Activated T-cell treated with anti-CD3 and anti-CD28 coated beads, Interleukin-2, amount 50 U/mL, for 48 hours (primary cell): ENCODE measurements at places on chromosomes 4 and X.

DNA sequence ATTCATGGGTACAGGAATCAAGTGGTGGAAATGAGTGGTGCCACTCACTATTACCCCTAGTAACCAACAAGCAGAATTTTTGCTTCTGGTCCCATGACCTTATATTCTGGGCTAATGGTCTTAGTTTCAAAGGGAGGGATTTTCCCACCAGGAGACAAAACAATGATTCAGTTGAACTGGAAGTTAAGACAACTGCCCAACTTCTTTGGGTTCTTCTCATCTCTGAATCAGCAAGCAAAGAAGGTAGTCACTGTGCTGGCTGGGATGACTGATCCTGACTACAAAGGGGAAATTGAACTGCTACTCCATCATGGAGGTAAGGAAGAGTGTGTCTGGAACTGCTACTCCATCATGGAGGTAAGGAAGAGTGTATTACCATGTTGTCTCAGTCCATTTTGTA lies 87.2 kb downstream of the IL13RA2 start:
- no peak for DNase-seq

- no peak for DNase-seq
These were observed 90.8 kb downstream of the PPP2R2C start for GRCh38 chr4:6381571-6382123.

GRCh38 chr4:87423317-87424098 lies 1.1 kb downstream of the NUDT9 start:
- DNase-seq, result no peak

GRCh38 chrX:129798888-129799287 lies 19.1 kb downstream of the SASH3 start:
- peak; percentile 66 for DNase-seq

DNA sequence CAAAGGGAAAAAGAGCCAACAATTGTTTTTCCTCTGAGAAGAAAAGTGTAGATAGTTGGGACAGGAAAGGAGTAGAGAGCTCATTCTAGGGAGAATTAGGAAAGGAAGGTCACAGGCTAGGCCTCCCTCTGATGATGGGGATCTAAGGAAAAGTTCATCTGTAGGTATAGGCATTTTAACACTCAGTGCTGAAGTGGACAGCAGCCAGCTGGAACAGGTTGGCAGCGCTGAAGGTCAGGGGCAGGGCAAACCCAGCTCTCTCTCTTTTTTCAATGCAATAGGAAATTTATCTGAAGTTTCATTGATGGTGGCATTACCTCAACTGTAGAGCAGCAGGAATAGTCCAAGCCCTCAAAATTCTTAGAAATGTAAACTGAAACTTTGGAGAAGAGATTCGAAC lies 98.5 kb upstream of the ETNPPL start:
- DNase-seq, result no peak

DNA sequence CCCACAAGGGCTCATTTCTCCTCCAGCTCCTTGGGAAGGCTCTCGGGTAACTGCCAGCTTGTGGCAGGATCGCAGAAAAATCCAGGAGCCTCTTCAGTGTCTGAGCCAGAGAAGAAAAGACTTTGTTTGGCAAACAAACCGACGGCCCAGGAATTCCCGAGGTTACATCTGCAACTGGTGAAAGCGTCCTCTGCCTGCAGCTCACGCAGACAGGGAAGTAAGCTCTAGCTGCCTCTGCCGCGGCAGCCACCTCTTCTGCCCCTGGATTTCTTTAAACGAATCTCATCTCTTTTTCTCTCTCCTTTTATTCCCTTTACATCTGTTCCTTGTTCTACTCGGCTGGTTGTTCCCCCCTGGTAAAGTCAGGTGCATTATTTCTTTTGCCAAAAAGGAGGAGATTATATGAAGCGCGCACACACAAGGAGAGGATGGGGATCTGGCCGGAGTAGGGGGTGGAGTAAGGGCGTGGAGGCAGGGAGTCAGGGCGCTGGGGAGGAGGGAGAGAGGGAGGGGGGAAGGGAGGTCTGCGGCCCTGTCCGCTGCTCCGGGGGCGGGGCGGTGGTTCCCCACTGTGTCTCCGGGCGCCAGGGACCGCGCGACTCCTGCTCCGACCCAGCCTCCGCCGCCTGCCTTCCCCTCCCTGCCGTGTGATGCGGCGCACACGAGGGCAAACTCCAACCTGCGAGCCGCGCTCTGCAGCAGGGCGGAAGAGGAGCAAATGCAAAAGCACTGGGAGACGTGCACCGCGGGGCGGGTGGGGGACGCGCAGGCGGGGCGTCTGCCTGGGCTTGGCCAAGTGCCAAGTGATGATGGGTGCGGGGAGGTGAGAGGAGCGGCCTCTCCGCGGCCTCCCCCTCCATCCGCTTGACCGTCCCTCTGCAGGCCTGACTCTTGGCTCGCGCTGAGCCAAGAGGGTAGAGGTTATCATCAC lies at the start of gene DCHS2:
Gene DCHS2, minus strand, starts transcription at position 459 of the 931 bp plus-strand sequence. Its CDS starts 444 bp downstream, at position 15.
- peak; percentile 24 for DNase-seq

DNA sequence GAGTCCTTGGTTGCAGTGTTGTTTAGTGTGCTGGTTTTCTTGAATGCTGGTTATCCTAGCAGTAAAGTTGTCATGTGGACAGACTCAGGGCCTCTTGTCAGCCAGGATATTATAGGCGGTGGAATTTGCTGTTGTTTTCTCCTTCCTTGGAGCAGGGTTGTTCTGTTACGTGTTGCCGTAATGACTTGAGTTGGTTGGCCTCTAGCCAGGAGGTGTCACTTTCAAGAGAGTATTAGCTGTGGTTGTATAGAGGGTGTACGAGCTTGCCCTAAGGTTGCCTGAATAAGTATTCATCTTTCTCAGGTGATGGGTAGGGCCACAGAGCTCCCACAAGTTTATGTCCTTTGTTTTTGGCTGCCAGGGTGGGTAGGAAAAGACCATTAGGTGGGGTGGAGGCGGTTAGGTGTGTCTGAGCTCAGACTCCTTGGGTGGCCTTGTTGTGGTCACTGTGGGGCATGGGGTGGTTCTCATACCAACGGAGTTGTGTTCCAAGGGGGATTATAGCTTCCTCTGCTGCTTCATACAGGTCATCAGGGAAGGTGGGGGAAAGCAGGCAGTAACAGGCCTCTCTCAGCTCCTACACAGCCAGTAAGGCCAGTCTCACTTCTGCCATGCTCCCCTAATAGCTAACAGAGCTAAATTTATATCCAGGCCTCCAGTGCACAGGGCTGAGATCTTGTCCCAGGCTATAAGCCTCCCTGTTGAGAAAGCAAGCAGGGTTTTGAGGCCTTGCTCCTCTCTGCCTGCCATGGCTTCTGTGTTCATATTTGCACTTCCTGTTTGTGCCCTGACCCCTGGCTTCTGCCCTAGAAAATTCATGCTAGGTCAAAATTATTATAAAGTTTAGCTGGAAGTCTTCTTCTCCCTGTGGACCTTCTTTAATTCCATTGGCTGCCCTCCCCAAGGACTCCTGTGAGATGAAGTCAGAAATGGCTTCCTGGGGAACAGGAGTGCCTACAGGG lies 594.7 kb downstream of the RAPGEF2 start:
- no peak for DNase-seq

DNA sequence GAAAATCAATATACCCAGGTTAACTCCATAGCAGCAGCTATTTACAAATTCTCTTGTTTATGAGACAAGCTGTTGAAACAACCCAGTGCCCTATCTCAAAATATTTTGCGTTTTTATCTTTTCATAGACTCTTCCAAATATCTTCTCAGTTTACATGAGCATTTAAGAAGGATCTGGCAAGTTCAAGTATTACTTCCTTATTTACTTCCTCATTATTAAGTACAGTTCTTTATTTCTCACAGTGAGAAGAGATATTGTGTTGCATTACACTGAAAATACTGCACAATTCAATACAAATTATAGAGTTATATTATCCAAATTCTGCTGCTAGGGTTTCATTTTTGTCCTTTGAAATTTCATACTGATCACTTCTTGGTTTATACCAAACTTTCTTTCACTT lies 43.6 kb upstream of the UCP1 start:
- no peak for DNase-seq

GRCh38 chrX:150736475-150736874 lies 43.3 kb downstream of the MTMR1 start:
- DNase-seq, result no peak

DNA sequence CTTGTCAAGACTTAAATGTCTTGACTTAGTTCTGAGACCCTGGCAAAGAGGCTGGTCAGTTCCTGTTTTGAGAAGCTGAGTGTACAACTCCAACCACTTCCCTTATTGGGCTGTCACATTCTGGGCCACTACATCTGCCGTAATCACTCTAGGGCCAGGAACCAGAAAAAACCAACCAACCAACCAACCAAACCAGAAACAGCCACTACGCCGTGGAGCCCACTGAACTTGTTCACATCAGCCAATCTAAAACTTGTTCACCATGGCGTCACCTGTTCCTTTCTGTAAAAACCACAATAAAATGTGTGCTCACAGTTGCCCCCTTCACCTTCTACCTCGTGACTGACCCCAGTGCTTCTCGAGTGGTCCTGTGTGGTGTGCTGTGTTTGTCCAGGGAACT lies 107.3 kb downstream of the JADE1 start:
- no peak for DNase-seq

DNA sequence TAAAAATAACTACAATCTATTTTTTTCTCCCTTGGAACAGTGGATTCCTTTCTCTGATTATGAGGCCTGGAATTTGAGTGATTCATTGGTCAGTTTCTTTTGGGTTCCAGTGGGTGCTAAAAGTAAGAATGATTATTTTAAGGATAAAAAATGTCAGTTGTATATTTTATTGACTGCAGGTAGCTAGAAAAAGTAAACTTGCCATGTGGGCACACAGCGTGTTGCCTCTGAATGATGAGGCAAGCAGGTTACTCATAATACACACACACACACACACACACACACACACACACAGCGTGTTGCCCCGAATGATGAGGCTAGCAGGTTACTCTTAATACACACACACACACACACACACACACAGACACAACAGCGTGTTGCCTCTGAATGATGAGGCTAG lies 13.8 kb downstream of the GALNT7 start:
- DNase-seq, result no peak

DNA sequence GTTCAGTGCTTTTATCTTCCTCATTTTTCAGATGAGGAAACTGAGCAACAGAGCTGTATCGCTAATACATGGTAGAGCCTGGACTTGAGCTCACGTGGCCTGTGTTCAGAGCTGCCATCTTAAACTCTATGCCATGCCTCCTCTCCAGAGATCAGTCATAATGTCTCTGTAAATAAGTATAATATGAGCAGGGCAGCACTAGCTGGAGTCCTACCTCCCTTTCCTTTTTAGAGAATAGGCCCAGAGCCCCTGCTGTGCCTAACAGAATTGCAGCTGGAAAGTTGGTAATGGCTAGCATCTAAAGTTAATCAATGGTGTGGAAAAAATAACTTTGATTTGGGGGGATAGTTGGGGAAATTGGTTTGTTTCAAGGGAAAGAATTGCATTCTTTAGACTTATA lies 20.4 kb downstream of the CASP6 start:
- no peak for DNase-seq

- no peak for DNase-seq
These were observed 62.5 kb downstream of the RGS12 start for GRCh38 chr4:3355266-3355748.

DNA sequence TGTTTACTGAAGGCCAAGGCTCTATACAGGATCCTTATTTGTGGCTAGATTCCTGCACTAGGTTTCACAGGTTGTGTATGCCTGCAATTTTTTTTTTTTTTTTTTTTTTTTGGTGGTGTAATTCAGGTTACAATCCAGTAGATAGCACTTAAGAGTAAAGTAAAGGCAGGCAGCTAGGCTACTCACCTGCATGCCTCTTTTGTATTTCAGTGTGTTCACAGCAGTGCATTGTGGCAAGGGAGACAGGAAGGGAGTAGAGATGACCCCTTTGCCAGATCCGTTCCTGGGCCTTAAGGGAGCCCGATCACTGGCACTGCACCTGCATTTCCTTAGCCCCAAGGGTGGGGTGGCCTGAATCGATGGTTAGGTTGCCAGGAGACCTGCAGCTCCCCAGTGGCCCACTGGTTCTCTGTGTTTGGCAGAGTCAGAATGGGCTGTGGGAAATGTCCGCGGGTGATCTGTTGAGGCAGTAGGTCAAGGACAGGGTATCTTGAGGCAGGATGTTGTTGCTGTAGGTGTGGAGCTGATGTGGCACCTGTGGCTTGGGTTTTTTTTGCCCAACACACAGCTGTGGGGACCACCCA lies 374.9 kb upstream of the AADAT start:
- DNase-seq, result no peak

DNA sequence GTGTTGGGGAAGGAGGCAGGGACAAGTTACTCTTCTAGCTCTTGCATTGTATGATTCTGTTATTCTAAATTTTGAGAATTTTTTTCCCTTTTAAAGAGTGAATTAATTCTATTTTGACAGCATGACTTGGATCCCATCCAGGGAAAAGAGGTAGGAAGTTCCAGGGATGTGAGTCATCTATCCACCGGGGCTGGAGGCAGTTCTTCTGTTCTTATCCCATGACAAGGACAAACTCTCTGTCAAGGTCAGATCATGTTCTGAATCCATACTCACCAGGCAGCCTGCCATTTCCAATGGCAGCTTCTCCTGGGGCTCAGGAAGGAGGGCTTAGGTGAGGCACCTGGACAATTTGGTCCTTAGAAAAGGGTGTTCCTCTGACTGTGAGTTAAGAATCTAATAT lies 132.0 kb upstream of the MED14 start:
- no peak for DNase-seq

DNA sequence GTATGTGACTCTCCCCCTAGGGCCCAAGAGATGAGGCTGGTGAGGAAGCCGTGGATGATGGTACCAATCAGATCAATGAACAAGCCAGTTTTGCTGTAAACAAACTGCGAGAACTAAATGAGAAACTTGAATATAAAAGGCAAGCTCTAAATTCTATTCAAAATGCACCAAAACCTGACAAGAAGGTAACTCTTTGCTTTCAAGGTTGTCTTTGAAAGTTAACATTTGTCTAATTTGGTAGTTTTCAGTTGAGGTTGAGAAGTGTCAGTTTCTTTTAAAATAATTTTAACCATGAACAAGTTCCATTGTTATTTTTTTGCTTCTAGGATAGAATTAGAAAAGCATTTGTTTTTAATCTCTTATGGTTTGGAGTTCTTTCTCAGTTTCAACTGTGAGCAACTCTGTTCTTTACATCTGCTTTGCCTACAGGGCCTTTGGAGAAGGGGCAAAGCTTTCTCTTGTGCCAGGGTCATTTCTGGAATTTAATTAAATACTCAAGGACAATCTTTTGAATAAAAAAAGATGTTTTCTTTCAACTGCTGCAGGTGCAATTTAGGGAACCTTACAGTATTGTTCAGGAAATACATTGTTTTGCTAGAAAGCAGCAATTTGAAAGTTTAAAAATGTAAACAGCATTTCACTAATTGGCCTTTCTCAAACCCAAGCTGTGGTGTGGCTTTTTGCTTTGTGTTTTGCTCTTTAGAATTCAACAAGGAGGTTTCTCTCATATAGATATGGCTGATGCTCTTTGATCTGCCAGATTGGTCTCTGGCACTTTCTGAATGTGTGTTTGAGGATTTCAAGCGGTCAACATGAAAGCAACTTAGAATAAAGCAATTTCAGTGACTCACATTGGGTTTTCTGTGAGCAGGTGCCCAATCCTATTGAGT lies 62.9 kb downstream of the LRP2BP start:
- no peak for DNase-seq

GRCh38 chrX:139811942-139812629 lies 104.1 kb upstream of the MCF2 start:
- no peak for DNase-seq

GRCh38 chr4:87559090-87559837 lies 30.1 kb upstream of the SPARCL1 start:
- DNase-seq, result peak; percentile 45

GRCh38 chrX:73214426-73215094 lies at the start of gene NAP1L2:
NAP1L2 (minus strand) TSS chrX:73214851; CDS start chrX:73214492, 359 bp downstream.
- DNase-seq, result peak; percentile 40
